ENCODE measurements at places on chromosomes 13 and 19.

GRCh38 chr13:99434258-99434788, 66.9 kb upstream of the TM9SF2 start:
- DNase-seq: no peak

- DNase-seq: no peak
These were observed 94.7 kb downstream of the FRY start for GRCh38 chr13:32126278-32126677.

DNA sequence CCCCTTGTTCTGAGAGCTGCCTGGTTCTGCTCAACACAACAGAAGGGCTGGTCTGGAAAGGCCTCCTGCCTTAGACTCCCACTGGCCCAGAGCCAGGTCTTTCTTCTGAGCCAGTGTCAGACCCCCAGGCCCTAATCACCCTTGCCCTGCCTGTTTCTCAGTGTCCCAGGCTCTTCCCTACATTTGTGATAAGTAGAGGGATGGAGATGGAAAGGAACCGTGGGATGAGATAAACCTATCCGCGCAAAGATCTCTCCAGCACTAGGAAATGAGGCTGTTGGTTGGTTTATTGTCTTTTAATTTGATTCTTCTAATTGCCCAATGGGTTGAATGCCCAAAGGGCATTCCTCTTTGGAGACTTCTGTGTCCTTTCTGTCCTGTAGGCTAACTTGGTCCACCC, 470.0 kb downstream of the TSHZ3 start:
- no peak for DNase-seq

- no peak for DNase-seq
These were observed 29.4 kb upstream of the FBXL3 start for GRCh38 chr13:77056382-77056781.

- DNase-seq: peak; percentile 58
These were observed at the start of gene ZNF358 for GRCh38 chr19:7515645-7516151. Gene ZNF358, plus strand, starts transcription at chr19:7516103. Its CDS starts 3,140 bp downstream, at chr19:7519243.

GRCh38 chr13:34356686-34357434, 538.9 kb downstream of the RFC3 start:
- DNase-seq: no peak

- no peak for DNase-seq
These were observed 109.7 kb downstream of the LRCH1 start for GRCh38 chr13:46662690-46663089.

- no peak for DNase-seq
These were observed 15.9 kb upstream of the MEIS3 start for GRCh38 chr19:47435196-47435595.

GRCh38 chr13:58979851-58980250, 1183.9 kb downstream of the DIAPH3 start:
- no peak for DNase-seq

DNA sequence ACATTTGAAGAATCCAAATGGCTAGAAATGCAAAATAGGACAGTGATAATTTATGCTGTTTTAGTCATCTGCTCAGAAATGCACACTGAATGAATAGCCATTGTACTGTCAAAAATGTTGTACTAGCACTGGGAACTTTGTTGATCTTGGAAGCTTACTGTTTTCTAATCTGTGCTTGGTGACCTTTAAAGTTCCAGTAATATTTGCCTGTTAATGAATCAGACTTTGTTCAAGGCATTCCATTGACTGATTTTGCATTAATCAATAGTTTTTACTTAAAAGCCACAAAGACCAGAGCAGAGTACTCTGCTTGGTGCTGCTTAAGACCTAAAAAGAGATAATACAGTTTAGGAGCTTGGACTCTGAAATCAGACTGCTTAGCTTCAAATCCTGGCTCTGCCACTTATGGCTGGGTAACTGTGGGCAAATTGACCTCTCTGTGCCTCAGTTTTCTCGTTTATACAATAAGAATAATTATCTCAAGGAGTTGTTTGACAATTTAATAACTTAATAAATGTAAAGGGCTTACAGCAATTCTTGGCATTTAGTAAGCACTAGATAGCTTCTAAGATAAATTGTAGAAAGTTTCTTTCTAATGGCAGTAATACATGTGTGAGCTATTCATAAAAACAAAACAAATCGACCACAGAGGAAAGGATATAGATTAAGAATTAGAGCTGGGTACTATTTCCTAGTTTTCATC, 4.6 kb upstream of the SLAIN1 start:
- no peak for DNase-seq

- DNase-seq: no peak
These were observed 1.4 kb upstream of the CYP2F1 start for GRCh38 chr19:41112728-41113290.

DNA sequence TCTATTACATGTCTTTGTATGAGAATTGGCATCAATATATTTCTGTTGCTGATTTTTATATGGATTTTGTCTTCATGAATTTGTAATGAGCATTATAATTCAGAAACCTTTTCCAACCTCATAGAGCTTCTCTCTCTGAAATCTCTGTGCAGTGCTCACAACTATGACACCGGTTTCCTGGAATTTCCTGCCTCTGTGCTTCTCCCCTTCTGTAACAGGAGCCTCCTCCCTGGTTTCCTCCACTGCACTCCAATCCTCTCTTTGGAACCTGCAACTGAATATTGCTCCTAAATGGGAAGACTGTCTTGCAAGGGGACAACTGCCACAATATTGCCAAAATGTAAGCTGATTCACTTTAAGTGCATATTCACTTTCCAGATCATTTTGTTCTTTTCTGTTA, 1147.9 kb downstream of the UQCRFS1 start:
- no peak for DNase-seq

GRCh38 chr13:112943309-112944125, 25.5 kb upstream of the MCF2L start:
- peak; percentile 78 for DNase-seq

GRCh38 chr13:40127476-40127875, 472.0 kb downstream of the COG6 start:
- no peak for DNase-seq

DNA sequence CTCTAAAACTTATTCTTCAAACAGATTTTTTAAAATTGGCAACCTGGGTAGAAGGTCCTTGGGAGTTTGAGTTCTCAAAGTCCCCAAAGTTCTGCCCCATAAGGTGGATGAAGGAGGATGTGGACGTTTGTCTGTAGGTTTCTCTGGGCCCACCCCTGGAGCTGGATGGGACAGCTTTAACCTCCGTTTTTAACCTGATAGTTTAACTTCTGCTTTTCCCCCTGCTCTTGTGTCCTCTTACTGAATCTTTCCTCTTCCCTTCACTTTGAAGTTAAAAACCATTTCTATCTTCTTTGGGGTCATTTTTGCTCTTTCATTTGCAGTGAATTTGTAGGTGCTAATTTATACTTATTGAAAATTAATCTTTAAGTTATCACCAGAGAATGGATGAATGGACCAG, 79.1 kb downstream of the ESD start:
- no peak for DNase-seq

- no peak for DNase-seq
These were observed 20.6 kb downstream of the OR10H3 start for GRCh38 chr19:15758379-15758778.

DNA sequence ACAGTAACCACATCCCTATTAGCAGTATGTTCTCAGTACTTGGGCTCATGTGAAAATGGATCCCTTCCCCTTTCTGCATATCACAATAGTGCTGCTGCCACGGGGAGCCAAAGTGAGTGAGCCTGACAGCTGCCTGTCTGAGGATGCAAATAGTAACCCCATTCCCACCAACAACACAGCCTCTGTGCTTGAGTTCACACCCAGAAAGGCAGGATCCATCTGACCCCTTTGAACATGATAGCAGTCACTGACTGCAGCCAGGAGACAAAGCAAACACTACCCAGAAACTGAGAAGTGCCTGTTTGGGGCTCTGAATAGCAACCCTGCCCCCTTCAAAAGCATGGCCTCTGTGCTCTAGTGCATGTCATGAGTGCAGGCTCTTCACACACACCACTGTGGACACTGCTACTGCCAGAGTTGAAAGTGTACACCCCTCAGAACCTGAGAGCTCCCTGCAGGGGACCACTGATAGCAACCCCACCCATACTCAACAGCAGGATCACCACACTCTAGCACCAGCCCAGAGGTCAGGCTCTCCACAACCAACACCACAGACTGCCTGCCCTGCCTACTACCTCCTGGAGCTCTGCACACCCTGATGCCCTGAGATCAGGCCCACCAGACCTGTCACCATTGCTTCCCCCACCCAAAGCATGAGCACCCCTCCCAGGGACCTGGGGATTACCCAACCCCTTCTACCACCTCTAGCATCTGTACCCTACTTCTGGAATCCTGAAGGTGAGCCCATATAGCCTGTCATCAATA, 1563.5 kb upstream of the PRR20A start:
- no peak for DNase-seq

Measured in NCI-H774 (cell line).